ENCODE measurements at places on chromosomes 6 and 20. TPM values are rescaled to one million over a fixed set of nuclear protein-coding genes. Genes with fewer than 3 reads are reported as not detected.

Gene TCP11
- not detected for total RNA-seq

DNA sequence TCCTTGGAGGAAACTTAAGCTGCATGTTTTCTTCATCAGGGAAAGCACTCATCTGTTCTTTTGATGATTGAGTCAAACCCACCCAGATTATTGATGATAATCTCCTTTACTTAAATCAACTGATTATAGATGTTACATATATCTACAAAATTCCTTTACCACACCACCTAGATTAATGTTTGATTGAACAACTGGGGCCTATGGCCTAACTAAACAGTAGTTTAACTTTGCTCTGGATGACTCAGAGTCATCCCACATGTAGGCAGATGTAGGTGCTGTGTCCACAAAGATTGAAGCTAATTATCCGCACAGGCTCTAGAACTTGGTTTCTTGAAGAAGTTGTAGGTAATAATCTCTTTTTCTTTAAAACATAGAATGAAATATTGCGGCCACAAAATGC, 42.2 kb downstream of the PKIB start:
- no peak for DNase-seq

DNA sequence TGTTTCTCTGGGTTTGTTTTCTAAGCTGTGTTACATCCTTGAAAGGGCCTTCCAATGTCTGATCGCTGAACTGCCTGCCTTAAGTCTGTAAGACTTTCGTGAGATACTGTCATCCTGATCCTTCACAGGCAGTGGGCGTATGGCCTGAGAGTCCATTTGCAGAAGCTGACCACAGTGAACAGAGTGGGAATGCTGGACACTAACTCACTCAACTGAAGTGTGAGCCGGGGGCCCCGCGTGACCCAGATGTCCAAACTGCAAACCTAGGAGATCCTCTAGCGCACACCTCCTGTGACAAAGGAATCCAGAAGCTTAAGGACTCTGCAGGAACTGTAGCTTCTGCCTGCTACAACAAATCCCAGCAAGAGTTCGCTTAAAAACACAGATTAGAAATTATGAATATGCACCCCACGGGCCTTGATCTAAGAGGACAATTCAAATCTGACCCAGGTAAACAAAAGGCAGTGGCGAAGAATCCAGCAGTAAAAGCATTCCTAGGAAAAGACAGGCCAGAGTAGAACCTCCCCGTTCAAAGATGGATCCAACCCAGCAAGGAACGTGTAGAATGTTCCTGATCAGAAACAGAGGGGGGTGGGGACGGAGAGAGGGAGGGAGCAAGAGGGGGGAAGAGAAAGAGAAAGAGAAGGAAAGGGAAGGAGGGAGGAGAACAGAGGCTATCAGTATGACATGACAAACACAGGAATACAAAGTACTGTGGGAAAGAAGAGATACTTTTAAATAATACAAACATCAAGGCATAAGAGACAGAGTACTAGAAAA, 135.0 kb upstream of the AFDN start:
- DNase-seq: no peak

Gene FAM229B
- 3.5 TPM for total RNA-seq

DNA sequence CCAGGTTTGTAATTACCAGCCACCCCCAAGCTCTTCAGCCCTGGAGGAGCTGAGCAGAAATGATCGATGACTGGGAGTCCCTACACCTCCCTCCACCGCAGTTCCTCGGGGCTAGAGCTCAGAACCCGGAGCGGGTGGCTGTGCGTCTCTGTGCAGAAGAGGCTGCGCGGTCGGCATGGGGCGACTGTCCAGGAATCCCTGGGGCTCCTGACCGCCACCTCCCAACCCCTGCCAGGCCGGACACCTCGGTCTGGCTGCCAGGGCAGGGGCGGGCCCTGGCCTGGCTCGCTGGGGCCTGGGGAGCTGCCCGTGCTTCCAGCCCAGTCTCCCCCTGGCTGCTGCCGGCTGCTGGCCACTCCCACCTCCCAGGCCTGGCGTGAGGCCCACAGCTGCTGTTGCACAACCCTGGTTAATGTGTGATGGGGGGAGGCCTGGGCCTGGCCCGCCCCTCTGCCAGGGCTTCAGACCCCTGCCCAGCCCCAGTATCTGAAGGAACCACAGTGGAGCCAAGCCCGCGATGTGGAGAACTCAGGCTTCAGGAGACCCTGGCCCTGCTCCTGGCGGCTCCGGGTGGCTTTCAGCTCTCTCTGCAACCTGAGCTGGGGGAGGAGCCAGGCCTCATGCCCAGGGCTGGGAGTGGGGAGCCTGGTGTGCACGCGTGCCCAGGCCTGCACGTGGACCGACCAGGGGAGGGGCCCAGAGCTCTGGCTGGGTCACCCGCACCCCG, 1.2 kb downstream of the SLC2A4RG start:
- no peak for DNase-seq

- no peak for DNase-seq
Observed at GRCh38 chr6:138374815-138375214, 2.9 kb upstream of the SMIM28 start.

DNA sequence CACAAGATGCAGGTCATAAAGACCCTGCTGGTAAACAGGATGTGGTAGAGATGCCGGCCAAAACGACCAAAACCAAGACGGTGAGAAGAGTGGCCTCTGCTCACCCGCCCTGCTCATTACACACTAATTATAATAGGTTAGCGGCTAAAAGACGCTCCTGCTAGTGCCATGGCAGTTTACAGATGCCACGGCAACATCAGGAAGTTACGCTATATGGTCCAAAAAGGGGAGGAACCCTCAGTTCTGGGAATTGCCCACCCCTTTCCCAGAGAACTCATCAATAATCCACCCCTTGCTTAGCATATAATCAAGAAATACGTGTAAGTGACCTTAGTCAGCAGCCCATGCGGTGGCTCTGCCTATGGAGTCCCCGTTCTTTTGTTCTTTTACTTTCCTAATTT, 17.6 kb downstream of the BHLHE23 start:
- no peak for DNase-seq

DNA sequence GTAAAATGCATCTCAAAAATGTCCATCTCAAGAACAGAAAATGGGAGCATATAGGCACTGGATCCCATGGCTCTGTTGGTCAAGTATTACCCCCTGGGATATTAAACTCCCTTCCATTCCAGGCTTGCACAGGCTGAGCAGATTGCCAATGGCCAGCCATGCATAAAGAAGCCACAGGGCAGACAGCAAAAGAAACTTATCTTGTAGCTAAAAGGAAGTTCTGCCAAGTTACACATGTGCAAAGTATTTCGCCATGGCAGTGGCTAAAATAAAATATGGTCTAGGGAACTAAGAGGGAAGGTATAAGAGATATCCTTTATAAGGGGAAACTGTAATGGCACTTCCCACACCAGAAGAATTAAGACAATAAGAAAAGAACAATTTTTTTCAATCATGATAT, 415.6 kb upstream of the BTBD3 start:
- DNase-seq: no peak

- peak; percentile 50 for DNase-seq
Observed at GRCh38 chr6:90098001-90098531, 198.6 kb downstream of the BACH2 start.

GRCh38 chr6:158022749-158023596, 41.3 kb downstream of the SYNJ2 start:
- DNase-seq: no peak

Gene GABRR2
- 1.5 TPM for total RNA-seq

DNA sequence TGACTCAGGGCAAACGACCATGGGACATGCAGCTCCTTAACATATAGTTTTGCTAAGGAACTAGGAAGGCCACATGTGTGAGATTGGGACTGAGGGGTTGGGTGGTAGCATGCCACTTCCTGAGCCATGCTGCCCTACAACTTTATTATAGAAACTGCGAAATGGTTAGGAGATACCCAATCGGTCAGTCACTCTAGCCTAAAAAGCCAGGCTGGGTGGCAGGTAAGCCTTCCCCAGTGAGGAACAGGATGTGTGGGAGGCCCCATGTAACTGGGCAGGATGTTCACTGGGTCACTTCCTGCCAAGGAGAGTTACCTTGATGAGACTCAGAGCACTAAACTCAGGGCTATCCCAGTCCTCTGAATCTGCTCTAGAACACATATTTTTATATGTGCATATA, 123.5 kb downstream of the MAP3K7 start:
- peak; percentile 45 for DNase-seq

- DNase-seq: no peak
Observed at GRCh38 chr6:40708049-40708448, 120.9 kb upstream of the LRFN2 start.

Gene TMEM244
- 0.53 TPM for total RNA-seq

GRCh38 chr6:52616059-52616690, 39.3 kb upstream of the TRAM2 start:
- DNase-seq: no peak

DNA sequence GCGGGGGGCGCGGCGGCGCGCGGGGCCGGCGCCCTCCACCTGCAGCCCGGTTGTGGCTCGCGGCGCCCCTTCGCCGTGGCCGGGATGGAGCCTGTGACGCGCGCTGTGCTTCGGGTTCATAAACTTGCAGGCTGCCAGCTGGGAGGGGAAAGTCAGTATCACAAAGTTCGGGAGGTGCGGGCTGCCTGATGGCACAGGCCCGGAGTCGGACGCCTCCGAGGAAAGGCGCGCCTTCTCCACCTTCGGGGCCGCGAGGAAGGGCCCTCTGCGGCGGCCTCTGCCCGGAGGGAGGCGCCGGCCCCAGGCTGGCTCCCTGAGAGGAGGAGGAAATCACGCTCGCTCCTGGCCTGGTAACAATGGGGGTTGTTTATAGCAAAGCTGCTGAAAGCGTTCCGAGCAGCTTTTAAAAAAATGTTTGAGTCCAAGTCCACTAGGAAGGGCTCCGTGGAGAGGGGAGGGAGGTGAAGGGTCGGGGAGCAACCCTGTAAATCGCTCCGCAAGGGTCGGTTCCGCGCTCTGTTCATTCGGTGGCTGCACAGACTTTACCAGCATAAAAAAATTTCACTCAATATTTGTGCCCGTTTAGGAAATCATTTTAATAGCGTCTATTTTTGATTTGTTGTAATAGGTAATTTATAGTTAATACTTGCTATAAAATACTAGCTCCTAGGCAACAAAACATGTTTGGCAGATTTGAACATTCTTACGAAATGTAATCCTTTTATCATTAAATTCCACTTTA, 1.0 kb downstream of the AFDN start:
- DNase-seq: no peak

DNA sequence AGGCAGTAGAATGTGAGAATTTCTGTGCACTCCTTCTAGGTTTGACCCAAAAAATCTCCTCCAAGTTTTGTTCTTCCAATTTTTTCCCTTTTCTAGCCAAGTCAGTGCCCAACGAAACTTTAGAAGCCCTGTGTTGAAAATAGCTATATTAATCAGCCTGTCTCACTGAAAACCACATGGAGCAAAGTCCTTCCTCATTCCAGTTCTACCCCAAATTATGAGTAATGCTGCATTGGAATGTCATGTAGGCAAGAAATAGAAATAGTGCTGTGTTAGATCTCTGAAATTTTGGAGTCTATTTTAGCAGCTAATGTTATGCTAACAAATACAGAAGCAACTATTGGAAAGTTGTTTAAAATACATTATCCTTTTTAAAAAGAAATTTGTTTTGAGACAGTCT, 725.5 kb downstream of the TBC1D32 start:
- DNase-seq: no peak

- no peak for DNase-seq
Observed at GRCh38 chr6:12548526-12548925, 168.0 kb upstream of the PHACTR1 start.

- no peak for DNase-seq
Observed at GRCh38 chr6:3656076-3656475, 95.4 kb downstream of the PXDC1 start.

- no peak for DNase-seq
Observed at GRCh38 chr6:41874741-41875140, 20.4 kb downstream of the USP49 start.

- no peak for DNase-seq
Observed at GRCh38 chr20:1805161-1805581, 90.0 kb upstream of the SIRPA start.

GRCh38 chr6:113819169-113819830, 37.8 kb upstream of the MARCKS start:
- DNase-seq: no peak

Measured in T-cell (primary cell).